ENCODE measurements at places on chromosomes 4 and X.
A peak's percentile ranks its signal among the peaks of the same experiment; 100 is the strongest.

- no peak for DNase-seq
Observed at GRCh38 chr4:8274765-8275547, 5.4 kb downstream of the HTRA3 start.

DNA sequence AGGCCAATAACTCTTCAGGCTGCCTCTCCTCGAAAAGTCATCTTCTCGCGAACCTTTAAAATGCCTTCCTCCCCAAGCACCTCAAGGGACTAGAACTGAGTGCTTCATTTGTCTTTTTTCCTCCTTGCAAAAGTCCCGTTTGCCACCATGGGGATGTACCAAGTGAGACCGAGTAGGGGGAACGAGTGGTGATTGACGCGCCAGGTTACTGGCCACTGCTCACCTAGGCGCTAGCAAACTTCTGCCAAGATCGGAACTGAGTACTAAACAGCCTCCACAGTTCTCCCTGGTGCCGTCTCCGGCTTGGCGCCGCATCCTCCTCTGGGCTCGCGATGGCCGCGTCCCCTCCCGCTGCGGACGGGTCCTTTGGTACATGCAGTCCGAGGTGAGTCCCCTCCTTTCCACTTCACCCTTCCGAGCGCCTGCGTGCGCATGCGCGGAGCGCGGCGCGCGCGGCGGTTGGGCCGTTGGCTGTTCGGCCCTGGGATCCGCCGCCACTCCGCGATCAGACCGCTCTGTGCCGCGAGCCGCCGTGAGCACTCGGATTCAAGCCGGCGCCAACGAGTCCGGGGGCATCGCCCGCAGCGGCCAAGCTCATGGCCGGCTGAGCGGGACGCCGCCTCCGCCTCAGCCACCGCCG is at the start of gene CDK16:
Gene CDK16 (plus strand): TSS at position 402 of the 640 bp plus-strand sequence. CDS start 4,877 bp downstream, outside the sequence.
- peak; percentile 93 for DNase-seq

- no peak for DNase-seq
Observed at GRCh38 chr4:149645790-149646189, 169.9 kb downstream of the IQCM start.

- DNase-seq: no peak
Observed at GRCh38 chr4:101355767-101356702, 8.7 kb upstream of the PPP3CA start.

GRCh38 chr4:101155945-101156344 is 191.4 kb downstream of the PPP3CA start:
- DNase-seq: no peak

DNA sequence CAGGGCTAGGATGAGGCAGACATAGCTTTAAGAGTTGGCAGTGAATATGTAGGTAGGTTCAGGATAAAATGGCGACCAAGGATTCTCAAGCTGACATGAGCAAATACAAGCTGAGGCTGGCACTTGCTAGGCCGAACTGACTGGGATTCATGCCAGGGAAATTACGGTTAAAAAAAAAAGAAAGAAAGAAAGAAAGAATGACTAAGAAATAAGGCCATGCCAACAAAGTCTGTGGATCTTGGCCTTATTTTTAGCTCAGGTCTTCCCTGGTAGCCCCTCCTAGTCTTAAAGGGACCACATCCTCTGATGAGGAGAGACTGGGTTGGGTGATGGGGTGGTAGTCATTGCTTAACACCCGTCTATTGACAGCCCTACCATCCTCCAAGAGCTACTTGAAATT is 64.4 kb upstream of the KLHL13 start:
- DNase-seq: no peak

- no peak for DNase-seq
Observed at GRCh38 chrX:7987160-7988012, 60.2 kb upstream of the PNPLA4 start.

DNA sequence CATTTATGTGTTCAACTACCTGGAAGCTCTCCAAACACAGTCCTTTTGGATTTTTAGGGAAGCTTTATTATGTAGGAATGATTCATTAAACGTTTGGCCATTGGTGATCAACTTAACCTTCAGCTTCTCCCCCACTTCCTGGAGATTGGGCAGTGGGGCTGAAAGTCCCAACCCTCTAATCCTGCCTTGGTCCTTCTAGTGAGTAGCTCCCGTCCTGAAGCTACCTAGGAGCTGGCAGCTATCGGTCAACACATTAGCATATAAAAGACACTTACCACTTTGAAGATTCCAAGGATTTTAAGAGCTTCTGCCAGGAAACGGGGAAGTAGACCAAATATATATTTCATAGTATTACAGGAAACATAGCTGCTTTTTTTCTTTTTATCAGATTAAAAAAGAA is 69.7 kb downstream of the MCUB start:
- DNase-seq: no peak

- DNase-seq: peak; percentile 12
Observed at GRCh38 chr4:89486042-89486441, 178.4 kb upstream of the GPRIN3 start.

DNA sequence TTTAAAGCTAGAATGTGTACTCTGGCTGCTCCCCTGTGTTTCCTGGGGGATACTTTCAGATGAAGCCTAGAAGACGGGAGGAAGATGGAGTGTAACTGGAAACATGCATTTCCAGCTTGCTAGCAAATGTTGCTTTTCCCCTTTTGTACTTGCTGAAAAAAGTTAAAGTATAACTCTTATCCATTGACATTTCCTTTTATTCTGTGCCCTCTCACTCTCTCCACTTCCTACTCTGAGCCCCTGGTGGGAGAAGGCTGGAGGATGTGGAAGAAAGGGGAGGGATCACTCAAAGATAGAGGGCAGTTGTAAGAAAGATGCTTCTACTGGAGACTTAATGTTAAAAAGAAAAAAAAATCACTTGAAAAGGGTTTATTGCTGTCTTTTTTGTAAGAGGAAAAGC is 396.5 kb downstream of the DTHD1 start:
- no peak for DNase-seq

- no peak for DNase-seq
Observed at GRCh38 chr4:146443525-146443924, 78.2 kb downstream of the SLC10A7 start.
